ENCODE measurements at places on chromosomes 13 and 19.

DNA sequence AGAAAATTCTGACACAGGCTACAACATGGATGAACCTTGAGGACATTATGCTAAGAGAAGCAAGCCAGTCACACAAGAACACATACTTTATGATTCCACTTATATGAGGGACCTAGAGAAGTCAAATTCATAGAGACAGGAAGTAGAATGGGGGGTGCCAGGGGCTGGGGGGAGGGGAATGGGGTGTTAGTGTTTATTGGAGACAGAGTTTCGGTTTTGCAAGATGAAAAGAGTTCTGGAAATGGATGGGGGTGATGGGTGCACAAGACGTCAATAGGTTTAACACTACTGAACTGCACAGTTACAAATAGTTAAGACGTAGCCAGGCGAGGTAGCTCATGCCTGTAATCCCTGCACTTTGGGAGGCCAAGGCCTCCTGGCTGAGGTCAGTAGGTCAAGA lies 3.5 kb upstream of the ZNF787 start:
- DNase-seq, result no peak

DNA sequence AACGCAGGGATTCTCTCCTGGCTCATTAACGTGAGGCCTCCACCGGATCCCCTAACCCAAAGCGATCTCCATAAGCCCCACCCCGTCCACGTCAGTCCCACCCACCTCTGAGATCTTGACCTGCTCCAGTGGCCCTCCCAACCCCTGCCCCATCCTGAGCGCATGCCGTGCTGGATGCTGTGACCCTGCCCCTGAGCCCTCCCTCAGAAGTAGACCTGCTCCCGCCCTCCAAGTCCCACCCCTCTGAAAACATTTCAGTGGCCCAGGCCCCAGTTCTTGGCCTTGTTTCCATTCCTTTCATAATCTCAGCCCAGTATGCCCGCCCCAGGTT lies 19.9 kb downstream of the LMTK3 start:
- no peak for DNase-seq

DNA sequence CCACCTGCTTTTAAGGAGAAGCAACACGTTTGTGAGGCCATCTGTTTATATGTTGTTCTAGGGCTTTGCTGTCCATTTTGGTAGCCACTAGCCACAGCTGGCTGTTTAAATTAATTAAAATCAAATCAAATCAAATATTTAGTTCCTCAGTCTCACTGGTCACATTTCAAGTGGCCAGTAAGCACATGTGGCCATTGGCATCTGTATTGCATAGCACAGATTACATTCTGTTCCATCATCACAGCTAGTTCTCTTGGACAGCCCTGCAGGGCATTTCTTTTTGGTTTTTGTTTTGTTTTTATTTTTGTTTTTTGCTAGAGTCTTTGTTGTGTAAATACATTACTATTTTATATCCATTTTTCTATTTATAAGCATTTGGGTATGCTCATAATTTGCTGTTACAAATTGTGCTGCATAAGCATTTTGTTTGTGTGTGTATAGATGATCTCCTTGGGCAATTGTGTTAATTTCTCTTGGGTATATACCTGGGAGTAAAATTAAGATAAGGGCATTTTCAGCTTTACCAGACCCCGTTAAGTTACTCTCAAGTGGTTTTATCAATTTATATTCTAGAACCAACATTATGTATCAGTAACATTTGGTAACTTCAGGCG lies 31.3 kb downstream of the SAE1 start:
- no peak for DNase-seq

DNA sequence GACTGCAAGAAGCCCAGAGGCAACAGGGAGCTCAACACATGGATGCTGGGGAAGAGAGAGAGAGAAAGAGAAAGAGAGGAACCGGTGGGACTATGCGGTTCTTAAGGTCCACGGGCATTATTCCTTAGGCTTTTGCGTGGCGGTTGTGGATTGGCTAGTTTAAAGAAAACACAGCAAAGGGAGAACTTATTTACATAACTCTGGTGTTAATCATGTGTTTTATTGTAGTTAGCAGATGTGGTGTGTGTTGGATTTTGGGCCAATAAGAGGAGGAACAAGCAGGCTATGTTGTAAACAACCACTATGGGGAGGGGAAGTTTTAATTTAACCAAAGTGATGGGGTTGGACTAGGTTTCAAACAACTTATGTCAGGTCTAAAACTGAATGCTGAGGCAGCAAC lies 275.3 kb upstream of the KLF12 start:
- DNase-seq, result no peak

GRCh38 chr13:90618133-90618532 lies 729.4 kb upstream of the MIR17HG start:
- no peak for DNase-seq

DNA sequence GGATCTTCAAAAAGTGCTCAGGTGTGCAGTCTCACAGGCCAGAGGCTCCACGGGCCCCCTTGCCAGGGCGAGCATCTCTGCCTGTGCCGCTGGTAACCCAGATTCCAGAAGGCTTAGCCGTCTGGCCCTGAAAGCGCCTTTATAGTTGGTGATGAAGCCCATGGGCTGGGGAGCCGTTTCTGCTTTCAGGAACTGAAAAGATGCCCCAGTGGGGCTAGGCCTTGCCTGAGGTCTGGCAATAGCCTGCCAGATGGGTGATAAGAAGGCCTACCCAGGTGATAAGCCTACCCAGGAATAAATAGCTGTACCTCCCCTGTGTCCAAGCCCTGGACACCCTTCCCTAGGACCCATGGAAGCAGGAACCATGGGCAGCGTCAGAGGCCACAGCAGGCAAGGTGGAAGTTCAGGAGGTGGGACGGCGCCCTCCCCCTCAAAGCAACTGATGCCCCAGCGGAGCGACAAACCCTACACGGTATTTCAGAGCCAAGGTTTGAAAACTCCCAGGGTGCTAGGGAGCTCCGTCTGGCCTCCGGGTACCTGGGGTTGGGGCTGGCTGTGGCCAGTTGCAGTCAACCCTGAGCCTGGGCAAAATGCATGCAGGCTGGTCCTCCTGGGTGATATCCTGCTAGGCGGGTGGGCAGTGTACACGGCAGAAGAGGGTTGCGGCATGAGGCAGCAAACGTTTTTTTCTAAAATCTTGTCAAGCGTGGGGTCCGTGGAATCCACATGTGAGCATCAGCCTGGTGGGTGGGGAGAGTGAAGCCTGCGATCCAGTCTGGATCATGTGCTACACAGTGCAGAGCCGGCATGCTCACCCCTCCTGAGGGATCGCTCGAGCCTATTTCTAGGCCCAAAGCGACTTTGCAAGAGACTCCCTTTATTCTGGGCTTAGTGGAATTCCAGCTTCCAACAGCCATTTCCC lies 45.3 kb downstream of the ACTN4 start:
- DNase-seq, result no peak

Measured in activated gamma-delta T cell treated with anti-CD3 and anti-CD28 coated beads, Interleukin-2, amount 50 U/mL, for 16 hours (primary cell).